ENCODE measurements at places on chromosomes 12 and 14.

DNA sequence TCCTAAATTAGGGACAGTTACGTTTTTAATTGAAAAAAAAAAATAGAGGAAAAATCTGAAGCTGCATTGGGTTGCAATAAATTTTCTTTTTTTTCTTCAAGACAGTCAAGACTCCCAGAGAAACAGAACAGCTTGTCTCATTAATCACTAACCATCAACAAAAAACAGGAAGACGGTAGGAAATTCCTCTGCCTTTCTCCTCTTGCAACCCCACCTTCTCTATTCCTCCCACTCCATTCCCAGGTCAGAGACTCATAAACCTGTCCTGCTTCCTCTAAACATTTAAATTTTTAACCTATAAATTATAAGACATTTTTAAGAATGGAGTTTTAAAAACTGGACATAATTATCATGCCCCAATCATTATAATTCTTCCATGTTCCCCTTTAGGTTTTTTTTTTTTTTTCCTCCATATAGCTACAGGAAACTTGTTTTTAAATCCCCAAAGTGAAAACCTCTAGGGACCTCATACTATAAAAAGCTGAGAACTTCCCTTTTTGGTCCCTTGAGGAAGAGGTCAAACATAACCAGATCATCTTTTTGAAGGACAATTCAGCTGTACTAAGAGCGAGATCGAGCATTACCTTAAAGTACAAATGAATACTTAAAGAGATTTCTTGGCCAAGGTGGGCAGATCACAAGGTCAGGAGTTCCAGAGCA is 36.0 kb downstream of the CPM start:
- DNase-seq = no peak

DNA sequence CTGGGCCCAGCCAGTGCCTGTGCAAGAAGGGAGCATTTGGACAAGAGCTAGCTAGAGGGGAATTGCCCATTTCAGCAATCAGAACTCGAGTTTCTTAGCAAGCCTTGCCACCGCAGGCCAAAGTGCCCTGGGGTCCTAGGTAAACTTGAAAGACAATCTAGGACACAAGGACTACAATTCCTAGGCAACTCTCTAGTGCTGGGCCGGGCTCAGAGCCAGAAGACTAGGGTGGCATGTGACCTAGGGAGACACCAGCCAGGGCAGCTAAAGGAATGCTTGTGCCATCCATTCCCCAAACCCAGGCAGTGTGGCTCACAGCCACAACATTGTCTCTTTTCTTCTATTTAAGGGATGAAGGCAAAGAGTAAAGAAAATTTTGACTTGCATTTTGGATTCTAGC is 205.0 kb downstream of the BMP4 start:
- no peak for DNase-seq

GRCh38 chr14:53060046-53060445 is 93.1 kb downstream of the DDHD1 start:
- DNase-seq = no peak

- DNase-seq = no peak
Observed at GRCh38 chr14:89067293-89067972, 243.0 kb downstream of the TTC8 start.

DNA sequence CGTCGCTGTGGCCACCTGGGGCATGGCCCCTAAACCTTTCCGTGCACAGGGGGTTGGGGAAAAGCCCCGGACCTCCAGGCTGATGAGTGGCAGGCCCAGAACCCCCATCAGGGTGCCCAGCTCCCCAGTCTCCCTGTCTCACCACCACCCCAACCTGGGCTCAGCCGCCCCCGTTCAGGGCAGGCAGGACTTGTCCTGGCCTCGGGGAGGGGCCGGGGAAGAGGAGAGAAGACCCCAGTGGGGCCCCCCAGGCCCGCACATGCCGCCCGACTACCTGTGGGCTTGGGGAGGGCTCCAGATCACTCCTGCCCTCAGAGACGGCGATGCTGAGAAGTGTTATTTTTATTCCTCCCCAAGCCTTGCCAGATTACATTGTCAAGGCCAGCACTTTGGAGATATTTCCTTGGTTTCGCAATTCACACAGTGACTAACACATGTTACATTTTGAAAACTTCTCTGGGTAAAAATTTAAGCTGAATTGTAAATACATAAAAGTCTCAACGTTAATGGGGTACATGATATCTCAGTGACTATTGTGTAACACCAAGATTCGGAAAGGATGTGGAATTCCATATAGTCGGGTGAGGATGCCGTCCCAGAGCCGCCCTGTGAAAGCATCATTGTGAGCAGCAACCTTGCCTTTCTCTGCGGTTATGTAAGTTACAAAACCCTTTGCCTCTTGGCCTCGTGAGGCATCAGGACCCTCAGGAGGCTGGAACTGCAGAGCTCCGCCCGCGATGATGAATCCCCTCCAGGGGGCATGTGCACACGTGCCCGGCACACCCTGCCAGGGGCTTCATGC is 85.6 kb upstream of the DIO3 start:
- DNase-seq = no peak

DNA sequence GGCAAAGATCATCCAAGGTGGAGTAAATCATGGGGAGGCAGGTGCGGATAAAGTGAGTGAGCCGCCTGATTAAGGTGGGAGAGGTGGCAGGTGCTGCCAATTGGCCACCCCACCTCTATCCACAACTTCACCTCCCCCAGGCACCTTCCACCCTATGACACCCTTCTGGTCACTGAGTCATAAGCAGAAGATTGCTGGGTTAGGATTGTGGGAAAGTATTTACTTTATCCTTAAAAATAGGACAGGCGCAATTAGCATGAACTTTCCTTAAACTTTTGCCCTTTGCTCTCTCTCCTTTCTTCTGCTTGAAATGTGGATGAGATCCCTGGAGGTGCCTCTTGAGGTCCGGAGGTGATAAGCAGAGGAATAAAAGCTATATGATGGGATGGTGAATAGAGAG is 14.9 kb upstream of the BMP4 start:
- no peak for DNase-seq

DNA sequence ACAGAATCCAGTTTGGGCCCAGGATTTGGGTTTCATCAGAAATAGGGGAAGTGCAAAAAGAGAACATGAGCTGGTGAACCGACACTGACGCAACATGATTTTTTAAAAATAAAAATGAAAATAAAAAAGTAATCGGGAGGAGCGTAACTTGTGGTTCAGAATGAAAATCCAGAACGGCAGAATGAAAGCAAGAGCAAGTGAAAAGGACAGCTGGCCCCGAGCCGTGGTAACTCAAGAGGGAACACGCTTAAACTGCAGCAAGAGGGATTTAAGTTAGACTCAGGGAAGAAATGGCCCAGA is 1.6 kb downstream of the SLC6A12 start:
- DNase-seq = no peak

- DNase-seq = no peak
Observed at GRCh38 chr12:71250166-71250565, 92.4 kb upstream of the TSPAN8 start.

DNA sequence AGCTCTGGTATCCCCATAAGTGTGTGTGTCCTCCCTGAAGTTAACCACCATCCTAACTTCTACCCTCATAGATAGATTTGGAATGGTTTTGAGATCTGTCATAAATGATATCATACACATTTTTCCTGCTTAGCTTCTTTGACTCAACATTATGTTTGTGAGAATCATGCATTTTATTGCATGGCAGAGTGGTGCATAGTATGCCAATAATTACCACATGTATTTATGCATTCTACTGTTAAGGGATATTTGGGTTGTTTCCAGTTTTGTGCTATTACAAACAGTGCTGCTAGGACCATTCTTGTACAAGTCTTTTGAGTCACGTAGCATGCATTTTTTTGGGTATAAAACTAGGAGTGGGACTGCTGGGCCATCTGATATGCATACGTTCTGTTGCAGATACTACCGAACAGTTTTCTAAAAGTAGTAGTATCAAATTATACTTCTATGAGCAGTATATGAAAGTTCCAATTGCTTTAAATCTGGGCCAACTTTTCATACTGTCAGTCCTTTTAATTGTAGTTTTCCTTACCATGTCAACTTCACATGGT is 13.4 kb downstream of the GRIP1 start:
- no peak for DNase-seq

DNA sequence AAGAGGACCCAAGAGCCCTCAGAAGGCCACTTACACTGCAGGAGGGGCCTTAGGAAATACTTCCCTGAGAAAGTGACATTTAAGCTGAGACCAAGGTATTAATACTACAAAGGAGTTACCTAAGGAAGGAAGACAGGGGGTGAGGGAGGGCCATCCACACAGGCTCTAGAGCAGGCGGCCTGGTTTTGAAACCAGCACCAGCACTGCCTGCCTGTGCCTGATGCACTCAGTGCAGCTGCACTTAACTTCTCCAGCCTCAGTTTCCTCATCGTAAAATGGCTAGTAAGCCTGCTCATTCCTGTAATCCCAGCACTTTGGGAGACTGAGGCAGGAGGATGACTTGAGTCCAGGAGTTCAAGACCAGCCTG is 45.5 kb upstream of the PLEKHG6 start:
- no peak for DNase-seq

- no peak for DNase-seq
Observed at GRCh38 chr12:108720757-108721514, 10.4 kb downstream of the CORO1C start.

GRCh38 chr12:2161473-2161872 is 108.7 kb downstream of the CACNA1C start:
- DNase-seq = no peak

DNA sequence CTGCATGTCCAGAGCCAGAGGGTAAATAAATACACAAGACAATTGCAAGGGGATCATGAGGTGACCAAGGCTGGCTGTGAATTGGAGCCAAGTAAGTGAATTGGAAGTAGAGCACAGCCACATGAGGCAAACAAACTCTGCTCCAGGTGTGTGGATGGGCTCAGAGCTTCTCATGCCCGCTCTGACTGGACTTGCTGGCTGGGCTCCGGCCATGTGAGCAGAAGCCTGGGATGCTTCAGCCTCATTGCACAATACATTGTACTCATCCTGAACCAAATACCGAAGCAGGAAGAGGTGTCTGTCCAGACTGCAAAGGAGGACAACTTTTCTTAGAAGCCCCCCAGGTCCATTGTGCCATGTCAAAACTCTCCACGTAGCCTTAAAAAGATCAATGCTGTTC is 193.0 kb downstream of the TTC8 start:
- DNase-seq = no peak

DNA sequence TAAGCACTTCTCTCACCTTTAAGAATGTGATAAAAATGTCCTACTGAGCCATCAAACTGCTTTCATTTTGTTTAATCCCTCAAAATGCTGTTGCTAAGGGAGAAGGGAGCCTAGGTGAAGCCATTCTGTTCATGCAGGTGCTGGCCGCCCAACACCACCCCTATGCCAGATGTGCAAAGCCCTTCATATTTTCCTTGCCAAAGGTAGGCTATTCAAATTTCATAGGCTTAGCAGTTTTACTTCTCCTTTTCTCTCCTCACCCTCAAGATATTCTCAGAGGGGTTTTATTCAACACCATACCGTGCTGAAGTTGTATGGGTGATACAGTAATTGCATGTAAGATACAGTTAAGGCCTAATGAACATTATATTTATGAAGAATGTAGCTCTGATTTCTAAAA is 461.7 kb downstream of the GXYLT1 start:
- no peak for DNase-seq

- DNase-seq = no peak
Observed at GRCh38 chr14:60116181-60116580, 24.5 kb downstream of the PCNX4 start.

- DNase-seq = no peak
Observed at GRCh38 chr14:93245764-93246420, 38.8 kb downstream of the UBR7 start.

DNA sequence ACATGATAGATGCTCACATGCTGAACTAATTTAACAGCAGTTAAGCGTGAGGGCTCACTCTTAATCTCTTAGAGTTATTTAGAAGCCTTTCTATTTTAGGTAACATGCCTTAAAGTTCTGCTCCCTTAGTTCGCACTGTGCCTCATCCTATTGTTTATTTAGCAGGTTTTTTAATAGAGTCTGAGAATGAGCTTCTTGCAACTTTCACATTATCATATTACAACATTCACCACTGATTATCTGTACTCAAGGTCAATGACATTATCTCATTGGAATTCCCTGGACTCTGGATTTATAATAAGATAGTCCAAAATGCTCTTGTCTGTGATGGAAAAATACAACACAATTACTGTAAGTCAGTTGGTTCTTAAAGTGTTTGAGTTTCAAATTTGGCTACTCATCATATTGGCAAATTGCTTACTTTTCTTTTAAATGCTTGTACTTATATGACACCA is 183.6 kb upstream of the SLC38A2 start:
- DNase-seq = no peak

DNA sequence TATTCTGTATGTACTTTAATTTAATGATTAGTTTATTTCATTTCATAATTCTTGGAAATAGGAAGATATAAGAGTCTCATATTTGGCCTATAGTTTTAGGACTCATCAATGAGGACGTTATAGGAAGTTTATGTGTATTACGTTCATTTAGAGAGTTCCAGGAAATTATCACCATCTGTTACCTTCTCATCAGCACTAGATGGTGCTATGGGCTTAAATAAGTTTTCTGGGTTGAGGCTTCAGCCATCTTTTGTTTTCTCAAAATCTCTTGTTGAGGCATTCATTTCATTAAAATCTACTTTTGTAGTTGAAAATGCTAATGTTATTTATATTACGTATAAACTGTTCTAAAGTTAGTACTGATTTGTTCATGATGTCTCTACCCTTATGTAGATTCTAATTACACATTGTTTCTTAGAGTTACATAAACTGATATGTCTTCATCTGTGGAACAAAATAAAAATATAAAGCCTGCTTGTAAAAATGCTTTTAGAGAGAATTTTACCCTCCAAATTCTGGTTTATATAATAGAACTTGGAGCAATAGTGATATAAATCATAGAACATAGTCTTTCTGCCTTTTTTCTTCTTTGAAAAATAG is 89.2 kb downstream of the CFAP54 start:
- peak; percentile 80 for DNase-seq

GRCh38 chr12:7096979-7097378 is 4.7 kb upstream of the C1R start:
- peak; percentile 7 for DNase-seq

Measured in NCI-H1105 treated with DMSO at 0.1 percent for 48 hours (cell line).